DMS 273 treated with DMSO at 0.1 percent for 48 hours (cell line): ENCODE measurements at places on chromosomes 2 and 18.

GRCh38 chr2:150129921-150130575 lies 357.4 kb downstream of the RND3 start:
- DNase-seq: no peak

DNA sequence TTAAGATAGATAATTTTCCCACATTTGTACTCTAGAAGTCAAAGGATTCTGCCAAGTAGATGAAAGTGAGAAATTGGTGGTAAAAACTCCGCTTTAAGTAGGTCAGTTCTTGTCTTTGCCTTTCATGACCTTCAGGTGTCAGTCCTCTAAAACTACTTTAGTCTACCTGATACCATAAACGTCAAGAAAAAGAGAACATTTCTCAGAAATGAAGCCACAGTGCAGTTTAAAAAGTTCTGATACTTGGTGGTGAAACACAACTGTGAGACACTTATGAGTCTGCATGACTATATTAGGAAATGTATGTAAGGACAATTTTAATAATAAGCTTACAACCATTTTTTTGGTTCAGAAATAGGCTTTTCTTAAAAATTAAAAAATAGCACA lies 583.3 kb downstream of the SATB2 start:
- no peak for DNase-seq

- peak; percentile 30 for DNase-seq
These were observed 345.7 kb downstream of the CYP26B1 start for GRCh38 chr2:71801969-71802368.

DNA sequence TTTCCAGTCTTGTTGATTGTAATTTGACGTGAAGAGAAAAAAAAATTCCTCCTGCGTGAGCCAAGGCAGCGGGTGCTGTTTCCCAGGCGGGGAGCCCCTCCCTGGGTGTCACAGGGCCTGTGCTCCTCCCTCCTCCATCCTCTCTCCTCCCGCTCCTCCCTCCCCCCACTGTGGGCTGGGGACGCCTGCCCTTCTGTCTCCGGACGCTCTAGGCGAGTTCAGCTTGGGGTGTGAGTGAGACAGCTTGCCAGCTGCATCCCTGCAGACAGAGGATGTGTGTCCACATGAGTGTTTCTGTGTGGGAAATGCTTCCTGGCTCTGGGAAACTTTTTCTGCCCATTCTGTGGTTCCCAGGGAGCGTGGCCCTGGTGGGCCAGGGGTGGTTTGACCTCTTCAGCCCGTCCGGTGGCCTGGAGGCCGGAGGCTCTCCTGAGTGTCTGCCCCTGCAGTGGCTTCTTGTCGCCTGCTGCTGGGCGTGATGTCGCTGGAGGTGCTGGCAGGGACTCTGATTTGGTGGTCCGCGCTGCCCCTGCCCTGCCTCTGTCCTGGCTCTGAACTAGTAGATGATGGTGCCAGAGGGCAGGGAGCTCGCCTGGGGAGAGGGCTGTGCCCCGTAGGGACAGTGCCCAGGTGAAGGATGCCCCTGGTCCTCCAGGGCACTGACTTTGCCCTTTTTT lies 96.4 kb downstream of the USP40 start:
- DNase-seq: no peak

DNA sequence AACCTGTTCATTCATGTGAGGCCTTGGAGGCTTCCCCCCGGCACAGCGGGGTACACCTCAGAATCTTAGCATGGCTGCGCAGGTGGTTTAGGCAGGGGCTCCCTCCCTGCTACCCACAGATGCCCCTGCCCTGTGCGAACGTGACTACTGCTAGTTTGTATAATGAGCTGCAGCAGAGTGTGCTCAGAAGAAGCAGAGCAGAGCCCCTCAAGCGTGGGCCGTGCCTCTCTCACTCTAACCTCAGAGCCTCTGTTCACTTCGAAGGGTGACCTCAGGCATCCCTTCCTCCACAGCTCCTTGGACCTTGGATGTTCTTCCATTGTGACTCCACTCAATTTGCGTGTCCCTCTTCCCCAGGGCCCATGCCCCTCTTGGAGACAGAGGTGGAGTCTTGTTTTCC lies 161.6 kb downstream of the CTIF start:
- no peak for DNase-seq

GRCh38 chr2:216633616-216634369 lies 573 bp downstream of the IGFBP2 start:
- no peak for DNase-seq

- no peak for DNase-seq
These were observed 36.5 kb downstream of the CFAP36 start for GRCh38 chr2:55555977-55556376.

DNA sequence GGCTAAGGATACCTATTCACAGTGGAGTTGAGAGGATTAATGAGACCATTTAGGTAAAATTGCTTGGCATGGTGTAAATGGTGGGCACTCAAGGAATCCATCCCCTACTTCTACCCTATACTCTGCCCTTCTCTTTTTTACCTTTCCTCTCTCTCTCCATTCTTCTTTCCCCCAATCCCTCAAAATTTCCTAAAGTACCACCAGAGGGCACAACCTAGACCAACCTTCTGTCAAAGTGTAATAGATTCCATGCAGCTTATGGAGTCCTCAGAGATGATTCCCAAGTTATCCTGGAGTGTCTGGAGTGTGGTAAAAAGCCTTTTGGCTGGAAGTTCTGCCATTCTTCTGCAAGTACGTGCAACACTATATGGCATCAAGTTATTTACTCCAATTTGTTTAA lies 33.0 kb upstream of the CCDC195 start:
- DNase-seq: no peak

GRCh38 chr2:159013103-159013502 lies 44.7 kb downstream of the TANC1 start:
- no peak for DNase-seq

DNA sequence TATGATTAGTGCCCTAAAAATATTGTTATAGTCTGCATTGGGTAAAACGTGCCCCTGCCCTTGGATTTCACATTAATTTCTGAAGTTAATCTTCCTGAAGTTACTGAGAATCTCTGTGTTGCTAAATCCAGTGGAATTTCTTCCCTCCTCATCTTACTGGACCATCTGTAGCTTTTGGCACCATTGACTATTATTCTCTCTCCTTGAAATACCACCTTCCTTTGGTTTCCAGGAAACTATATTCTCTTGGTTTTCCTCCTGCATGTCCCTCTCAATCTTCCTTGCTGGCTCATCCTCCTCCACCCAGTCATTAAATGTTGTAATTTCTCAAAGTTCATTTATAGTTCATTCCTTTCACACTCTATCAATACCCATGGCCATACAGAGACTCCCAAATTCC lies 110.6 kb upstream of the SLC35G4 start:
- DNase-seq: peak; percentile 52

DNA sequence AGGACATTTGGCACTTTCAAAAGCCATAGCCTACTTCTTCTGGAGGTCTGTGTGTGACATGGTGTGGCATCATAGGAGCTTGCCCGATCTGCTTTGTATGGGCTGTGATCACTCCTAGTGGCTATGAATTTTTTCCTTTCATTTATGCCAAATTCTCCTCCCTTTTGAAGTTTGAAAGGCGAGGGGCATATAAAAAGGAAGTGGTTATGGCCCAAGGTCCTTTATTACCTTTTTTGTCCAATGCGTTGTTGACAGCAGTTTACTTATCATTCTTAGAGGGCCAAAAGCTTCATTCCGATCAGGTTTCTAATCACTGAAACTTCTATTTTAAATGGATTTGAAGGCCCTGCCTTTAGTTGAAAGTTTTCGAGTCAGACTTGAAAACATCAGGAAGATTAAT lies 224.3 kb upstream of the FOSL2 start:
- DNase-seq: no peak

GRCh38 chr2:15811367-15811766 lies 129.0 kb upstream of the MYCN start:
- DNase-seq: no peak

GRCh38 chr2:38323623-38324022 lies 53.5 kb downstream of the ATL2 start:
- DNase-seq: no peak

DNA sequence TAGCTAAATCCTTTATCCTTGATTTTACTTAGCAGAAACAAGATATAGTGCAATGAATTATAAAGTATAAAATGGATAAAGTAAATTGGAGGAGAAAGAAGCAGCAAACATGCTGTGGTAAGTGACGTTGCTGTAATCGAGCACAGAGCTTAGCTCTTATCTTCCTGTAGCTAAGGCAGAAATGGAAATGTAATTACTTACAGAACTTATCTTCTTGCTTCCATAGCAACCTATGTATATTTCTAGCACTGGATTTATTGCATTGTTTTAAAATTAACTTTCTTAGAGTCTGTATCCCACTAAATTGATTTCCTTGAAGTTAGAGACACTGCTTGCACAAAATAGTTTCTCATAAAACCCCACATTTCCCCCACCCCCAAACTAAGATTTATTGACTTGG lies 130.6 kb upstream of the MC4R start:
- no peak for DNase-seq

DNA sequence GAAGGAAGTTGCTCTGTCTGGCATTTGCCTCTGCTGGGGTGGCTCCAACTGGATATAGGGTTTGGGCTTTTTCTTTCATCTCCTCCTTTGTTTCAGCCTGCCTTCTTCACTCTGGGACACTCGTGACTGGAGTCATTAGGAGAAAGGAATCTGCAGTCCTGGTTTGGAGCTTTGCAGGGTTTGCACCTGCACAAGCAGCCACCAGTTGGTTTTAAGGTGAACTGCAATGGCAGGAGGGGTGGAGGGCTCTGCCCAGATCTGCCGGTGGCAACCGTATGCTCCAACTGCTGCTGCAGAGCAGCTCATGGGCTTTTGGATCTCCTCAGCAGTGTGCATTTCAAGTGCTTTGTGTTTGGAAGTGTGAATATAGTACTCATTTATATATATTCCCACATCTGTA lies 131.3 kb upstream of the MGAT5 start:
- no peak for DNase-seq

- DNase-seq: no peak
These were observed 14.6 kb upstream of the ACYP2 start for GRCh38 chr2:54100772-54101171.

DNA sequence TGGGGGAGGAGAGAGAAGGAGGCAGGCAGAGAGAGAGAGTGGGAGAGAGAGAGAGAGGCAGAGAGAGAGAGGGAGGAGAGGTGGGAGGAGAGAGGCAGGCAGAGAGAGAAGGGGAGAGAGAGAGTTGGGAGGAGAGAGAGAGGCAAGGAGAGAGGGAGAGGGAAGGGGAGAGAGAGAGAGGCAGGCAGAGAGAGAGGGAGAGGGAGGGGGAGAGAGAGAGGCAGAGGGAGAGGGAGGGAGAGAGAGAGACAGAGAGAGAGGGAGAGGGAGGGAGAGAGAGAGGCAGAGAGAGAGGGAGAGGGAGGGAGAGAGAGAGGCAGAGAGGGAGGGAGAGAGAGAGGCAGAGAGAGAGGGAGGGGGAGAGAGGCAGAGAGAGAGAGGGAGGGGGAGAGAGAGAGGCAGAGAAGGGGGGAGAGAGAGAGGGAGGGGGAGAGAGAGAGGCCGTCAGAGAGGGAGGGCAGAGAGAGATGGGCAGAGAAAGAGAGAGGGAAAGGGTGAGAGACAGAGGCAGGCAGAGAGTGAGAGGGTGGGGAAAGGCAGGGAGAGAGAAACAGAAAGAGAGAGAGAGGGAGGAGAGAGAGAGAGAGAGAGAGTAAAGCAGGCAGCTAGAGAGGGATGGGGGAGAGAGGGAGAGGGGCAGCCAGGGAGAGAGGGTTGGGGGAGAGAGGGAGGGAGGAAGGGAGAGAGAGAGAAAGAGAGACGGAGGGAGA lies 122.2 kb upstream of the PXDN start:
- DNase-seq: no peak

GRCh38 chr2:227450311-227450841 lies 21.6 kb upstream of the AGFG1 start:
- no peak for DNase-seq

- no peak for DNase-seq
These were observed 89.4 kb downstream of the TNS1 start for GRCh38 chr2:217913436-217913835.

DNA sequence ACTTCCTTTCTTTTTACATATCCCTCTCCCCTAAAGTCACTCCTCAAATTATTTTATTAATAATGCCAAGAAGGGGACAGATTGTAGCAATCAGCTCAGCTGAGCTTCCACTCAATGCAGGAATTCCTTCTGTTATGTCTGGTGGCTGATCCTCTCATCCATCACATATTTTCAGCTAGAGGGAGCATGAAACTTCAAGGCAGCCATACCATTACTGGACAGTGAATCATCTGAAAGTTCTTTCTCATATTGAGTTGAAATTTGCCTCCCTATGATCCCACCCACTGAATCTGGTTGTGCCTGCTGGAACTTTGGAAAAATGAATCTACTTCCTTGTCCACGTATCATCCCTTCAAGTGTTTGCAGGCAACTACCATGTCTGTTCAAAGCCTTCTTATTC lies 11.2 kb downstream of the ZNF385B start:
- DNase-seq: no peak

DNA sequence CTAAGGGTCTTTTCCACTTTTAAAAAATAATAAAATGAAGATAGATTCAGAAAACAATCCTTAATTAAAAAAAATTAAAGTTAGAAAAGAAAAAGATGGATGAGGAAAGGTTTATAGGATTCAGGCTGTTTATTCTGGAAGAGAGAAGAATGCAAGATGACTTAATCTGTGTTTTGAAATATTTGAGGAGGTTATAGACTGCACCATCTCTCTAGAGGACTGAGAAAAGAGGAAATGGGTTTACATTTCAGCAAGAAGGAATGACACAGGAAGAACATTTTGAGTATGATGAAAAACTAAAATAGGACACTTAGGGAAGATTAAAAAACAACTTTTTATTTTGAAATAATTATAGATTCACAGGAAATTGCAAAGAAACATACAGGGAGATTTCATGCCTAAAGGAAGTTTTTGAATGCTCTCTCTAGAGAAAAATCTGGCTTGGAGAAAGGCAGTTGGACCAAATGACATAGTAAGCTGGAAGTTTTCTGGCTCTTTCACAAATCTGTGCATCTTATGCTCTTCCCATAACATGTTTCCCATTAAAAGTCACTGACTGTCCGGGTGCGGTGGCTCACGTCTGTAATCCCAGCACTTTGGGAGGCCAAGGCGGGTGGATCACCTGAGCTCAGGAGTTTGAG lies 75.0 kb downstream of the CERS6 start:
- DNase-seq: no peak

DNA sequence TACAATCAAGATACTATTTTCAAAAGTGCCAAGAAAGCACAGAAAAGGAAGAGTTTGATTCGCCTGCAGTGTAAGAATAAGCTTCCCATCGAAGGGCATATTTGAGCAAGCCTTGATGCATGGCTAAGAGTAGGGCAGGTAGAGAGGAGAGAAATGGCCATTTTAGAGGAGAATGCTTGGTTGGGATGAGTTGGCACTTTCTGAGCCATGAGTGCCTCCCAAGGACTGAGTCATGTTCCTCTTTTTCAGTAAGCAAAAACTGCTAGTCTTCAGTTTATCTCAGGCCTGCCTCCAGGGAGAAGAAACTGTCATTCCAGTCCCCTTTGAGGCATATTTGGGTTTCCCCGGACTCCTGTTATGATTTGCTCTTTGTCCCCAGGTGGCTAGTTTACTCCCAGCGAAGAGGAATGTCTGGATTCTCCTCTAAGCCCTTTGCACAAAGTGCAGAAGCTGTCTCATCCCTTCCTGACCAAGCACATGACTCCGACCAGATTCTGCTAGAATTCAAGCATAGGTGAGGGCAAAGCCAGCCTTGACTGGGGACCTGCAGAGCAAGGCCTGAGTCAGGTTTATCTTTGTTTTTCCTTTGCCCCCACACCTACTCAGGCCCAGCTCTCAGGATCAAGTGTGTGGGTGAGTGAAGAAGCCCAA lies 115.2 kb downstream of the TTC32 start:
- DNase-seq: no peak
